Upper lobe of left lung (tissue), 6 donors: ENCODE measurements at places on chromosomes 6 and 20. TPM values are rescaled to one million over a fixed set of nuclear protein-coding genes. Genes with fewer than 3 reads are reported as not detected.

SFTA2 gene
- total RNA-seq: 182 TPM

IL17F gene
- total RNA-seq: not detected

SEL1L2 gene
- total RNA-seq: not detected

MEP1A gene
- total RNA-seq: not detected

STX11 gene
- total RNA-seq: 54.5 TPM

DNA sequence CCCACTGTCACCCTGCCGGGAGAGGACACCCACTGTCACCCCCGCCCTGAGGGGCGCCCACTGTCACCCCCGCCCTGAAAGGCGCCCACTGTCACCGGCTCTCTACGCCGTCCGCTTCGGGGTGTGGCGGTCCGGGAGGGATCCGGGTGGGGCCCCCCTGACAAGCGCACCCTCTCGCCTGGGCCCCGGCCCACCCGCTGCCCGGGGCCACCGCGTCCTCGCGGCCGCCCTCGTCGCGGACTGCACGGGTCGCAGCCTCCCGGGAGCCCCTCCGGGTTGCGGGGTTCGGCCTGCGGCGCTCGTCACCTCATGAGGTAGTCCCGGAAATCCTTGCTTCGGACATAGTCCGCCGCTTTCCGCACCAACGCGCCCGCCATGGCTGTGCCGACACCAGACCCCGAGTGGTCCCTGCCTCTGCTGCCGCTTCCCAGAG, 224 bp downstream of the MPC1 start:
- H3K4me3 ChIP-seq: peak overlapping the region; percentile 91
- DNase-seq: no peak
- H3K27ac ChIP-seq: peak overlapping the region; percentile 93
- H3K4me1 ChIP-seq: peaks cover 22% of the 10 kb centered on the region
- H3K36me3 ChIP-seq: no peaks in the 10 kb centered on the region
- H3K27me3 ChIP-seq: no peaks in the 10 kb centered on the region

DNA sequence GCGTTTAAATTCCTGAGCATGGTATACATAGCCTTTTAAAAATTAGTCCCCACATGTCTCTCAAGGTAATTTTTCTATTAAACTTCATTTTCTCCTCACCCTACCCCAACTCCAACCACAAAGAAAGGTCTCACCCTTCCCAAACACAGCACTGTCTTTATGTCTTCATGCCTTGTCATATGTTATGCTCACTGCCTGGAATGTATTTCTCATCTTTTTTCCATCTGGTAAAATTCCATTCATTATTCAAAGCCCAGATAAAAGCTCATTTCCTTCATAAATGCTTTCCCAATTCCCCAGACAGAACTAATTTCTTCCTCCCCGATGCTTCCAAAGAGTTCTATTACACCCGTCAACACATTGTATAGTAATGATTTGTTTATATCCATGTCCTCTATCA, 302.0 kb downstream of the ALDH8A1 start:
- no peak overlapping the region for H3K27ac ChIP-seq
- peaks cover 14% of the 10 kb centered on the region for H3K4me1 ChIP-seq
- H3K4me3 ChIP-seq: no peak overlapping the region
- DNase-seq: no peak

GRCh38 chr6:128275681-128276080, 244.7 kb downstream of the PTPRK start:
- H3K27me3 ChIP-seq: no peaks in the 10 kb centered on the region
- H3K27ac ChIP-seq: no peak overlapping the region
- no peak overlapping the region for H3K4me3 ChIP-seq
- no peak for DNase-seq
- no peaks in the 10 kb centered on the region for H3K4me1 ChIP-seq

DNA sequence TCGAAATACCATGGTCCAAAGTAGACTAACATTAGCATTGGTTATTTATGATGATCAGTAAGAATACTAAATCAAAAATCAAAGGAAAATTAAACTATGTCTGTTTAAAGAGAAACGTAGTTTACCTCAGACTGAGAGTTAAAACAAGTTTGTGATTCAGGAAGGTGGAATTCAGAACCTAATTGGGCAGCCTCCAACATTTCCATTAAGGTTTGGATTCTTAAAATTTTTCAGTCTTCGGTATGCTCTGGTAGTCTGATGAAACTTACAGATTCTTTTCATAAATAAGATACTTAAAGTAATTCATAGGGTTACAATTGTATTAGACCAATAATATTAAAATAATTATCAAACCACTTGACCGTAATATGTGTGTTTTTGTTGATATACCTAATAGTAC, 18.6 kb downstream of the HFE start:
- peaks cover 12% of the 10 kb centered on the region for H3K4me1 ChIP-seq
- no peaks in the 10 kb centered on the region for H3K36me3 ChIP-seq
- H3K27me3 ChIP-seq: no peaks in the 10 kb centered on the region
- no peak overlapping the region for H3K27ac ChIP-seq

DNA sequence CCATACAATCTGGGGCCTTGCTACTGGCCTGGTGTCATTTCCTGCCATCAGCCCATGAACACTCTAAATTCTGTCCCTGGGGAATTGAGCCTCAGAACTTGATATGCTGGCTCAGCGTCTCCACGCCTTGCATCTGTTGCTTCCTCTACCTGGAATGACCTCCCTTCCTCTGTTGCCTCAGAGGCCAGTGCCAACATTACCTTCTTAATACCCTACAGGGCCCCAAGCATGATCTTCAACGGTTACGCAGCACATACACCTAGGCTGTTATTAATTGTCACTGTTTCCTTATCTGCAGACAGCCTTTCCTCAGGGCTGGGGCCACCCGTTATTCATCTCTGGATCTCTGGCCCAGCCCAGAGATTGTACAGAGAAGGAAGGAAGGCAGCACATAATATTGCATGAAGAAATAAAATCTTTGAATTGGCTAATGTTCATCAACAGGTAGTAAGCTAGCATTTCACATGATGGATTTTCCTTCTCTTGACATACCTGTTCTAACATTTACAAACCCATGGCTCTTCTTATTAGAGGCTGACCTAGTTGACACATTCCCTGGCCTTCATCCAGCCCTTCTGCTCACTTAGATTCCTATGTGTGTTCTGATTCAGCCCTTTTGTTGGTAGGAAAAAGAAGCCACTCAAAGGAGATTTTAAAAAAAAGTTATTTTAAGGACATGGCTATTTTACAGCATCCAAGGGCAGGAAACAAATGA, 8.4 kb upstream of the RNF182 start:
- no peaks in the 10 kb centered on the region for H3K36me3 ChIP-seq
- DNase-seq: no peak
- H3K4me1 ChIP-seq: no peaks in the 10 kb centered on the region
- H3K27ac ChIP-seq: no peak overlapping the region
- H3K27me3 ChIP-seq: no peaks in the 10 kb centered on the region
- no peak overlapping the region for H3K4me3 ChIP-seq

- H3K36me3 ChIP-seq: no peaks in the 10 kb centered on the region
- no peak overlapping the region for H3K27ac ChIP-seq
- no peaks in the 10 kb centered on the region for H3K27me3 ChIP-seq
- H3K4me3 ChIP-seq: no peak overlapping the region
Measured at GRCh38 chr20:8065691-8066090, 46.1 kb upstream of the TMX4 start.

GRCh38 chr6:169626169-169626568, 75.7 kb downstream of the WDR27 start:
- no peak overlapping the region for H3K4me3 ChIP-seq
- no peaks in the 10 kb centered on the region for H3K4me1 ChIP-seq
- H3K36me3 ChIP-seq: no peaks in the 10 kb centered on the region
- H3K27ac ChIP-seq: no peak overlapping the region

GRCh38 chr20:48791666-48792071, 36.1 kb downstream of the PREX1 start:
- H3K4me3 ChIP-seq: no peak overlapping the region
- H3K4me1 ChIP-seq: peaks cover 35% of the 10 kb centered on the region
- no peaks in the 10 kb centered on the region for H3K27me3 ChIP-seq
- DNase-seq: no peak
- no peaks in the 10 kb centered on the region for H3K36me3 ChIP-seq

GRCh38 chr20:17589161-17589834, 19.4 kb downstream of the DSTN start:
- H3K27me3 ChIP-seq: no peaks in the 10 kb centered on the region
- no peak overlapping the region for H3K4me3 ChIP-seq
- H3K27ac ChIP-seq: peak overlapping the region; percentile 20
- DNase-seq: no peak
- no peaks in the 10 kb centered on the region for H3K36me3 ChIP-seq

DNA sequence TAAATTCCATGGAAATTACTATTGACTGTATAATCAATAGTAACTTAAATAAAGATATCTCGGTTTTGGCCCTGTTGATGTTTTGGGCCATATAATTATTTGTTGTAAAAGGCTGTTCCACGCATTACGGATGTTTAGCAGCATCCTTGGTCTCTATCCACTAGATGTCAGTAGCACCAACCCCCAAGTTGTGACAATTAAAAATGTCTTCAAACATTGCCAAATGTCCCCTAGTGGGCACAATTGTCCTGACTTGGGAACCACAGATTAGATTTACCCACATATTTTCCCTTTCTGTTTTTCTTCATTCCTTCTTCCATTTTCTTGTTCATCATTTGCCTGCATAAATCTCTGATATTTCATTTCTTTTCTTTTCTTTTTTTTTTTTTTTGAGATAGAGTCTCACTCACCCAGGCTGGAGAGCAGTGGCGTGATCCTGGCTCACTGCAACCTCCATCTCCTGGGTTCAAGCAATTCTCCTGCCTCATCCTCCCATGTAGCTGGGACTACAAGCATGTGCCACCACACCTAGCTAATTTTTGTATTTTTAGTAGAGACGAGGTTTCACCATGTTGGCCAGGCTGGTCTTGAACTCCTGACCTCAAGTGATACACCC, 13.6 kb upstream of the WFDC8 start:
- no peak overlapping the region for H3K4me3 ChIP-seq
- H3K36me3 ChIP-seq: no peaks in the 10 kb centered on the region
- DNase-seq: no peak
- H3K4me1 ChIP-seq: no peaks in the 10 kb centered on the region
- no peaks in the 10 kb centered on the region for H3K27me3 ChIP-seq

DNA sequence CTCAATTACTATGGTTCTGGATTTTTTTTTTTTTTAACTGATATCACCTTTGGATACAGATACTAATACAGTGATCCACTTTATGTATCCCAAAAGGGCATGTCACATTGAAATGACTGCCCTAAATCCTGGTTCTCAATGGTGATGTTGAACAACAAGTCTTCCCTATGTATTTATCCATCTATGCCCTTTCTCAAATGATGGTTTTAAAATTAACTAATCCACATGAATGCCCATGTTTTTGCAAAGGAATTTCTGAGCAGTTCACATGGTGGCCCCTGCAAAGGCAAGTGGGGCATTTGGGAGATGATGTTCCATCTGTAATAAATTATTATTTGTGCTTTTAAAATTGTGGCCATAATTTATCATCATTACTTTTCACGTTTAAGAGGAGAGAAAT, 2.7 kb downstream of the ADGRB3 start:
- peaks cover 11% of the 10 kb centered on the region for H3K4me1 ChIP-seq
- no peak overlapping the region for H3K4me3 ChIP-seq
- DNase-seq: no peak
- no peaks in the 10 kb centered on the region for H3K36me3 ChIP-seq
- no peaks in the 10 kb centered on the region for H3K27me3 ChIP-seq
- no peak overlapping the region for H3K27ac ChIP-seq

GRCh38 chr6:129663531-129663930, 46.4 kb downstream of the ARHGAP18 start:
- H3K27me3 ChIP-seq: no peaks in the 10 kb centered on the region
- no peaks in the 10 kb centered on the region for H3K36me3 ChIP-seq
- DNase-seq: no peak
- peaks cover 41% of the 10 kb centered on the region for H3K4me1 ChIP-seq

GRCh38 chr6:132973514-132973993, 159.2 kb downstream of the RPS12 start:
- H3K27ac ChIP-seq: no peak overlapping the region
- no peaks in the 10 kb centered on the region for H3K36me3 ChIP-seq
- H3K4me3 ChIP-seq: no peak overlapping the region
- no peaks in the 10 kb centered on the region for H3K27me3 ChIP-seq
- DNase-seq: no peak

DNA sequence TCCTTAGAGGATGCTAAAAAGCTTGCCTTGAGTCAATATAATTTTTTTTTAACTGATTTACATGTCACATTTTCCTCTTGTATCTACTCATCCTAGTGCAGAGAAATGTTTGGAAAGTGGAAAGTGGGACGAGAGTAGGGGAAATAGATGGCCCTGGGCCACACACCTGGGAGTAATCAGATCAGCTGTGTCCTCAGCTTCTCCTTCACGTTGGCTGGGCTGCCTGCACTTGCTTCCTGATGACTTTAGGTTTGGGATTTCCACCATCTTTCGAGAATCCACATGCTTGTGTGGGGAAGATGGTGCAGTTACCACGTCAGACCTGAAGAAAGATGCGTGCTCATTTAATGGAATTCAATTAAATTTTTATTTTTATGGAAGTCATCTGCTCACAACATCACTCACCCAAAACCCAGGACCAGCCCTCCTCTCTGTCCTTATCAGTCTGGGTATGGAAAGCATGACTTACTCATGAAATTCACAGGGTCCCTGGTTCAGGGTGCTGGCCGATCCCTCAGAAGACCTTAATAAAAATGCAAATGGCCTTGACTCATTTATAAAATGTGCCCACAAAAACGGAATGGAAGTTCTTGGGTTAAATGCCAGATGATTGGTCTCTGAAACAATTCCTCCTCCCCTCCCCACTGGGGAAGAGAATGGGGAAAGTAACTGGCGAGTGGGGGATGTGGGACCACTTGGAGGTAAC, 74.5 kb upstream of the TIAM2 start:
- no peaks in the 10 kb centered on the region for H3K4me1 ChIP-seq
- DNase-seq: no peak
- no peaks in the 10 kb centered on the region for H3K36me3 ChIP-seq
- no peak overlapping the region for H3K4me3 ChIP-seq

DNA sequence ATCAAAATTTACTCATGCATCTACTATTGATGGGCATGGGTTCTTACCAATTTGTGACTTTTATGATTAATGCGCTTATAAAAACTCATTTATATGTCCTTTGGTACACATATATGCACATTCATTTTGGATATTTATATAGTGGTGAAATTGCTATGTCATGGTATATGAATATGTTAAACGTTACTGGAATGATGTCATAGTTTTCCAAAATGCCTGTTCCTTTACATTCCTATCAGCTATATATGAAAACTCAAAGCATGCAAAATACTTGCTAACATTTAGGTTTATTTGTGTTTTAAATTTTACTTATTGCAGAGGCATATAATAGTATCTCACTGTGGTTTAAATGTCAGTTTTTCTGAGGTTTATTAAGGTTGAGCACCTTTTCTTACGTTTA, 1403.1 kb downstream of the HACE1 start:
- H3K4me1 ChIP-seq: no peaks in the 10 kb centered on the region
- H3K27me3 ChIP-seq: no peaks in the 10 kb centered on the region

- H3K36me3 ChIP-seq: peaks cover 21% of the 10 kb centered on the region
- no peak overlapping the region for H3K27ac ChIP-seq
- no peak overlapping the region for H3K4me3 ChIP-seq
- DNase-seq: no peak
- no peaks in the 10 kb centered on the region for H3K4me1 ChIP-seq
Measured at GRCh38 chr6:106666282-106667021, 37.1 kb downstream of the QRSL1 start.
